ENCODE measurements at places on chromosomes 4 and X. TPM values are rescaled to one million over a fixed set of nuclear protein-coding genes. Genes with fewer than 3 reads are reported as not detected.

NDP gene
- total RNA-seq: 1.3 TPM

ATP2B3 gene
- not detected for total RNA-seq

GPC3 gene
- total RNA-seq: not detected

PNMA5 gene
- not detected for total RNA-seq
